ENCODE measurements at places on chromosomes 12 and 14. TPM values are rescaled to one million over a fixed set of nuclear protein-coding genes. Genes with fewer than 3 reads are reported as not detected.
A peak's percentile ranks its signal among the peaks of the same experiment; 100 is the strongest.

GRCh38 chr14:65250162-65250495 is 147.8 kb upstream of the MAX start:
- DNase-seq, result no peak

DNA sequence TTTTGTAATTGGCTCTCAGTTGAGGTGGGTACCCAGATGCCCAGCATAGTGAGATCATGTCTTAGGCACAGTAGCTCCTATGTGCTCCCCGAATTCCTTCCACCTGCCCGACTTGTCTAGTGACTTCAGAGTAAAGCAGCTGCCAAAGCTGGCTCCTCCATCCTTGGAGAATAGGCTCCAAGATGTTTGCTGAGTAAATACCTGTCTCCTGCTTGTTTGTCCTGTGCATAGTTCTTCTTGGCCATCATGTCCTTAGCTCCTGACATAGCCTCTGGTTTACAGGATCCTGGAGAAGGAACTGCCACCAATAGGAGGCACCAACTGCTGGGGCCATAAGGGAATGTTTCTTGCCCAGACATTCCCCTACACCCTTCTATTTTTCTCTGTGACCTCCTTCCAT is 52.6 kb upstream of the CISTR start:
- DNase-seq, result no peak

GRCh38 chr12:120388691-120389481 is 19.9 kb upstream of the MSI1 start:
- DNase-seq, result no peak

DNA sequence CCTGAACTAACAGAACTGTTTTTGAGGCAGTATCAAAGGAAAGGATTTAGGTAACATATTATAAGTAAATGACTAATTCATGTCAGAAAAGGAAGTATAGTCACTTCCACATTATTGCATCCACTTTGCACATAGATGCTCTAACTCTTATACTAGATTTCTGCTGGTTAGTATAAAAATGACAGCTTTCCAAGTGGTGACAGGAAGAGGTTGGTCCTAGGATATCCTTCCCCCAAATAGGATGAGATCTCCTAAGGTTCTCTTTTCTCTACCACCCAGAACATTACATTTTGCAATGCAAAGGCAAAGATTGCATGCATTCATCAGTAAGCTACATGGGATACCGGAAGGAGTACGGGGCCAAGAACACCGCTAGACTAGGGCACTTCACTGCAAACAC is 15.2 kb downstream of the DAD1 start:
- DNase-seq, result no peak

DNA sequence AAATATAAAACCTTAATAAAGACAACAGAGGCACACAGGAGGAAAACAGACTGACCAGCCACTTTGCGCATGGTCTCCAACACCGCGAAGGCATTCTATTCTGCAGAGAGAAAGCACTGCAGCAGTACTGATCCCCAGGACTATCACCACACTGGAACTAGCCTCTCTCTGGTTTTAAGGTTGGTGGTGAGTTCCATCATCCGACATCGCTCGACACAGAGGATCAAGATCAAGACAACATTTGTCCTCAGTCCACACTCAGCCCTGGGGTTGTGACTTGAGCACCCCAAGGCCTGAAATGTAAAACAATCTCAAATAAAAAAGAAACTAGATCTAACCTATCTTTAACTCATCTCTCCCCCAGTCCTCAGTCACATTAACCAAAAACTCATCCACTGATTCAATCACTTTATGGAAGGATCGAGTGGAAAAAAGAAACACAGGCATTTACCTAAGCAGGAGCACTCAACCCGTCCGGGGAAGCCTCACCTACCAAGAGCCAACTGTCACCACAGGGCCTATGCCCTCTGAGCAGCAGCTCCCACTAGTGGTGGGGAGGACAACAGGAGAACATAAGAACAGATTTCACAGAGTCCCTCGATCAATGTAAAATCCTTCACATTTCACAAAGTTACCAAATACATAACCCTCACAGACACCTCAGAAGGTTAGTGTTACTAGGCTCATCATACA is 17.7 kb downstream of the STXBP6 start:
- peak; percentile 6 for DNase-seq

GRCh38 chr12:68823696-68824095 is 15.7 kb downstream of the MDM2 start:
- DNase-seq, result no peak

DNA sequence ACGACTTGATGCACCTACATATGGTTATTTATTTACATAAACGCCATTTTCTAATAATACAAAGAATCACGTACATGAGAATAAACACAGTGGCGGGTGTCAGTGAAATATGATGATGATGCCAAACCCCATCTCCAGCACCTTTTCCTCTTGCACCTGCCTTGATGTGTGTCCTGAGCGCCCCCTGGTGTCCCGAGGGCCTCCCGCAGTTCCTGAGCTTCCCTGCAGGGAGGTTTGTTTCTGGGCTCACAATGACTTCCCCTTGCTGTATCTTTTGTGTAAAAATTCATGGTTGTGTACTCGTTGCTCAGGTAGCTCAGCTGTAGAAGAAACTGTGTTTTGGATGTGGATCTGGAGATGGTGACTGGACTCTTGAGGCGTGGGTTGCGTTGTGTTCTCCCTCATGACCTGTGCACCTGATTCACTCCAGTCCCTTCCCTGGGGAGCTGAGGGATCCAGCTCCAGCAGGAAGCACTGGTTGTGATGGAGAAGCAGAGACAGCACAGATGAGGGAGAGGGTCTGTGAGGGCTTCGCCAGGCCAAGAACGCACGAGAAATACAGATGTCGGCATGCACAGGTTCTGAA is 1037.8 kb downstream of the TMEM121 start:
- peak; percentile 70 for DNase-seq

DNA sequence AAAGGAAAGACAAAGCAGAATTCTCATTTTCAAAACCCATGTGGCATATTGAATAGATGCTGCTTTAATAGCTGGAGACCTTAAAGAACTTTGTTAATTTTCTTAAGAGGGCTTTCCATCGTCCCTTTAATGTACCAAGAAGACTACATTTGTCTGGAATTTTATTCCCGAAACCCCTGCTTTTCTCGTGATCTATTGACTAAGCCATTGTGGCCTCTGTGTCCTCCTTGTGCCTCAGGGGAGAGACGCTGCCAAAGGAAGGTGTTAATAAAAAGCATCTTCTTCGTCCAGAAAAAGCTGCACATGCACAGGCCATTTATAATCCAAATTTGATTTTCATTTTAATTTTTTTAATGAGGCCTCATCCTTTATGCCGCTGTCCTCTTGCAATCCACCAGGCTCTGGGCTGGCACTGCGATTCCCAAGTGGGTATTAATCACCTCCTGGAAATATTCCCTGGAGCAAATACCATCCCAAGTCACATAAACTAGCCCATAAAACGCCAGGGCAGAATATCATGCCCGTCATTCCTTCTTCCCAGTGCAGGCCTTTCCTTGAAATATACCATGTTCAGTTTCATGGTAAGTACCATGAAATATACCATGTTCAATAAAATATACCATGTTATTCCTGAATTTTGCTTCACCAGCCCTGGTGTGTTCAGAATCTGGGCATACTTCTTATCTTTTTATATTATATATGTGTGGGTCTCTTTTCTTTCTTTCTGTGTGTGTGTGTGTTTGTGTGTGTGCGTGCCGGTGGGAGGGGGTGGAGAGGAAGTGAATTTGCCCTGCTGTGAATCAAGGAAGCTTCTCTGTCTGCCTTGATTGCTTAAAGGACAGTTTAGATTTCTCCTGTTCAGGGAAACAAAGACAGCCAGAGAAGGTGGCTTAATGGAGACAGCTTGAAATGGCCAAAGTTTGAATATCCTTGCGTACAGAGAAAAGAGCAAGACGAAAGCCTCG is 147.6 kb downstream of the PHETA1 start:
- DNase-seq, result no peak

DNA sequence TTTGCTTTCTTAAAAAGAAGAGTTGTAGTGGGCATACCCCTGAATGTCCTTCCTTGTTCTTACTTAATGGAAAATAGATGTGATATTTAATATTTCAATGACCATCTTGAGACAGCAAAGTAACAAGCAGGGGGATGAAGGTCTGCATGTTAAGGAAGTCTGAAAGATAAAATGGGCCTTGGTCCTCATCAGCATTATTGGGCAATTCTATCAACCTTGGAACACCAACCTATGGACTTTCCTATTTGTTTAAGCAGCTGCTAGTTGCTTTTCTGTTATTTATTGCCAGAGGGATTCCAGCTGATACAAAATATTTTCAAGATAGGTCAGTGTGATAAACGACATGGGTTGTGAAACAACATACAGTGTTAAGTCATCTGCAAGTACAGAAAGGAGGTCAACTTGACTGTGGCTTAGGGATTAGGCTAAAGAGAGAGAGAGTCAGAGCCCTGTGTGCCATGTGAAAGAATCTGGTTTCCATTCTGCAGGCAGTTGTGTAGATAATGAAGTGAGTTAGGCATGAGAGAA is 16.4 kb upstream of the A2M start:
- DNase-seq, result no peak

DNA sequence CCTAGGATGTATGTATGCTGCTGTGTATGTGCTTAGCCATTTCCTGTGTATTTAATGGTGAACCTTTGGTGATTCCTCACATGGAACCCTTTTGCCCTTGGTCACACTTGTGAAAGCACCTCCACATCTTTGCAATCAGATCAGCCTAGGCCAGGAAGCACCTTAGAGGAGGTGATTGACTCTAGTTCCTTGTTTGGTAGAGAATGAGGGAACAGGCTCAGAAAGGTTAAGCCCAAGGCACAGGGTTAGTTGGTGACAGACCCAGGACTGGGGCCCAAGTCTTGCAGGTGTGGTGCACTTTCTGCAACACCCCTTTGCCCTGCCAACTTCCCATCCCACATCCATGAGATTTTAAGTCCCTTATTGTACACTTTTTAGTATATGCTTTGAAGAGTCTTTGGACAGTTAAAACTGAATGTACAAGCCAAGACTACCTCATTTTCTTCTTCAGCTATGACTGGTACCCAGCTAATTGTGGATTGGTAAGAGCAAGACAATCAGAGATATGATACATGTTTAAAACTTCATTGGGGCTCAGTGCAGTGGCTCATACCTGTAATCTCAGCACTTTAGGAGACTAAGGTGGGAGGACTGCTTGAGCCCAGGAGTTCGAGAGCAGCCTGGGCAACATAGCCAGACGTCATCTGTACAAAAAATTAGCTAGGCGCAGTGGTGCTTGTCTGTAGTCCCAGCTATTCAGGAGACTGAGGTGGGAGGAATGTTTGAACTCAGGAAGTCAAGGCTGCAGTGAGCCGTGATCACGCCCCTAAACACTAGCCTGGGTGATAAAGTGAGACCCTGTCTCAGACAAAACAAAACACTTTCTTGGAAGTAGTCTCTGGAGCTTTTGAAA is 71.1 kb downstream of the RASSF3 start:
- peak; percentile 45 for DNase-seq

GRCh38 chr12:112782943-112783342 is 8.6 kb upstream of the RPH3A start:
- DNase-seq, result no peak

GRCh38 chr12:91072931-91073330 is 15.1 kb upstream of the KERA start:
- no peak for DNase-seq

- DNase-seq, result no peak
These were observed 613.0 kb downstream of the RPS29 start for GRCh38 chr14:48973151-48973550.

- no peak for DNase-seq
These were observed 377.9 kb upstream of the KITLG start for GRCh38 chr12:88958153-88958552.

- no peak for DNase-seq
These were observed 25.1 kb upstream of the CISTR start for GRCh38 chr12:53776872-53777271.

DNA sequence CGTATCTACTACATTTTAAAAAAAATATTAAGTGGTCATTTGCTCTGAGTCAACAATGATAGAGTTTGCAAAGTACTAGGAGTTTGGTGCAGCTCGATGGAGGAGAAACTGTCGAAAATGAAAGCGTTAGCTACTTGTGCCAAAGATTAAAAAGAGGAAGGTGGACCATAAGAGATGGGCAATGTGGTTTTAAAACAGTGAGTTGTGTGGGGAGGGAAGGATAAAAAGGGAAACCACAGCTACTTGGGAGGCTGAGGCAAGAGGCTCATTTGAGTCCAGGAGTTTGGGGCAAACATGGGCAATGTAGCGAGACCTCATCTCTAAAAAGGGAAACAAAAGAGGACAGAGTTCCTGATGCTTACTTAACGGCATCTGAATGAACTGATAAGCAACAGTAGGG is 18.2 kb upstream of the STRAP start:
- no peak for DNase-seq

GRCh38 chr12:129901254-129901653 is 2.6 kb downstream of the TMEM132D start:
- DNase-seq, result no peak

BICDL1 gene
- total RNA-seq, result 154 TPM

OTX2 gene
- not detected for total RNA-seq

IQSEC3 gene
- total RNA-seq, result 0.10 TPM

TAS2R13 gene
- total RNA-seq, result 0.53 TPM

KRT73 gene
- 1.3 TPM for total RNA-seq

B3GNT4 gene
- 1.1 TPM for total RNA-seq

JPH4 gene
- total RNA-seq, result 1.5 TPM

ADAM21 gene
- not detected for total RNA-seq

DPY19L2 gene
- total RNA-seq, result 4.7 TPM

TCL1B gene
- not detected for total RNA-seq

CS gene
- total RNA-seq, result 319 TPM

Measured in activated T-cell treated with anti-CD3 and anti-CD28 coated beads, Interleukin-2, amount 50 U/mL, for 72 hours (primary cell).